HS-27A (cell line): ENCODE measurements at places on chromosomes 1 and 21.
A peak's percentile ranks its signal among the peaks of the same experiment; 100 is the strongest.

- DNase-seq: no peak
Measured at GRCh38 chr1:247295274-247295684, 36.4 kb downstream of the ZNF496 start.

DNA sequence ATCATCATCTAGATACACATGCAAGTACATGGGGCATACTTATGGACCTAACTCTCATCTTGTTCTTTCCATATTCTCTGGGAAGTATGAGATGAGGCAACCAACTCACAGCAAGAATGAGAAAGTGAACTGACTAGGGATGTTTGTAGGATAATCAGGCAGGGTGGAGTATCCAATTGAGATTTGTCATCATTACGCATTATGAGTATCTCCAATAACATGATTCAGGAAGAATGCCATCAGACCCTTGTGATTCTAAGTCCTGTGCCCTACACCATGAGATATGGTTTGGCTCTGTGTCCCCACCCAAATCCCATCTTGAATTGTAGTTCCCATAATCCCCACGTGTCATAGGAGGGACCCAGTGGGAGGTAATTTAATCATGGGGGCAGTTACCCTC lies 154.0 kb downstream of the SLC30A10 start:
- DNase-seq: no peak

- DNase-seq: no peak
Measured at GRCh38 chr1:201422436-201423030, 1.0 kb upstream of the TNNI1 start.

GRCh38 chr1:75937034-75937433 lies 4.8 kb upstream of the ASB17 start:
- DNase-seq: peak; percentile 15

DNA sequence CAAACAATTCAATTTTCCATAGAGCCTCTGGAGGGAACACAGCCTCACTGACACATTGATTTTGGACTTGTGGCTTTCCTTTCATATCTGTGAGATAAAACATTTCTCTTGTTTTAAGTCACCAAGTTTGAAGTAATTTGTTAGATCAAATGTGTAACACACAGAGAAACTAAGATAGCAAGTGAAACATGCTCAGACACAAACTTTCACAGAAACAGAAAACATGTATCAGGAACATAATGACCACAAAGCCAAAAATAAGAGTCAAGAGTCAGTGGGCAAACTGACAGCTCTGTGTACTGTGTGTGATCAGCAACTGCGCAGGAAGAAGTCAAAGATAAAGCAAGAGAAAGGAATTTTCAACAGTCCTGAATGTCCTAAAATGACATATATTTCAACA lies 1237.5 kb downstream of the AMY1C start:
- no peak for DNase-seq

GRCh38 chr1:216820345-216820744 lies 97.1 kb upstream of the ESRRG start:
- DNase-seq: no peak

DNA sequence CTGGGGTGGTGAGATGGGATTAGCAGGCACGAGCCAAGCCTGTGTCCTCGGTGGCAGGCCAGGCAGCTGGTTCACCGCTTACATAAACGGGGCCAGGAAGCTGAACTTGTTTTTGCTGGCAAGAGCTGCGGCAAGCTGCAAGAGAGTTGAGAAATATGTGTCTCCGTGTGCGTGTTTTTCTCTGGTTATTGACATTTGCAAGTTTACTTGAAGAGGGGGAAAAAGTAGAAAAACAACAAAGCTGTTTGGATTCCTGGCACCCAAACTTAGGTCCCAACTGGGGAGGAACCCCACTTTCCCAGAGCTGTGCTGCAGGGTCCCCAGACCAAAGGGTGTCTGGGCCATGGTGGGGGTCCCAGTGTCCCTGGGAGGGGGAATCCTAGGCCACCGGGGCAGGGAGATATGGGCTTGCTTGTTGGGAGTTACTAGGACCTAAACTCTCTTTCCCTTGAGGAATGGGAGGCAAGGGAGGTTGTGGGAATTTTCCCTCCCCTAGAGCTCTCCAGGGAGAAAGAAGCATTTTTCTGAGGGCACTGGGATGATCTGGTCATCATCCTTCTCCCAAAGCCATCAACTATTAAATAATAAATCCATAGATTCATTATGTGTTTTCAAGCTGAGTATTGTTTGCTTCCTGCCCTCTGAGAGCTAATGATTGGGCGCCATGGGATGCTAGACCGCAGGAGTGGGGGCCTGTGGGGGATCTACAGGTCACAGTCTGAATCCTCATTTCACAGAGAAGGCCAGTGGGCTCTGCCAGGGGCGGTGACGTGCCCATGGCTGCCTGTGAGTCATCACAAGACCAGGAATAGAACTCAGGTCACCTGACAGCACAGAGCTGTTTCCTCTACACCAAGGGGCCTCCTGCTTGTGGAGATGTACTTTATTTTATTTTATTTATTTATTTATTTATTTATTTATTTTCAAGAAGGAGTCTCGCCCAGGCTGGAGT lies 14.8 kb downstream of the IL6R start:
- DNase-seq: no peak

- no peak for DNase-seq
Measured at GRCh38 chr1:229459815-229460214, 25.9 kb upstream of the ACTA1 start.

DNA sequence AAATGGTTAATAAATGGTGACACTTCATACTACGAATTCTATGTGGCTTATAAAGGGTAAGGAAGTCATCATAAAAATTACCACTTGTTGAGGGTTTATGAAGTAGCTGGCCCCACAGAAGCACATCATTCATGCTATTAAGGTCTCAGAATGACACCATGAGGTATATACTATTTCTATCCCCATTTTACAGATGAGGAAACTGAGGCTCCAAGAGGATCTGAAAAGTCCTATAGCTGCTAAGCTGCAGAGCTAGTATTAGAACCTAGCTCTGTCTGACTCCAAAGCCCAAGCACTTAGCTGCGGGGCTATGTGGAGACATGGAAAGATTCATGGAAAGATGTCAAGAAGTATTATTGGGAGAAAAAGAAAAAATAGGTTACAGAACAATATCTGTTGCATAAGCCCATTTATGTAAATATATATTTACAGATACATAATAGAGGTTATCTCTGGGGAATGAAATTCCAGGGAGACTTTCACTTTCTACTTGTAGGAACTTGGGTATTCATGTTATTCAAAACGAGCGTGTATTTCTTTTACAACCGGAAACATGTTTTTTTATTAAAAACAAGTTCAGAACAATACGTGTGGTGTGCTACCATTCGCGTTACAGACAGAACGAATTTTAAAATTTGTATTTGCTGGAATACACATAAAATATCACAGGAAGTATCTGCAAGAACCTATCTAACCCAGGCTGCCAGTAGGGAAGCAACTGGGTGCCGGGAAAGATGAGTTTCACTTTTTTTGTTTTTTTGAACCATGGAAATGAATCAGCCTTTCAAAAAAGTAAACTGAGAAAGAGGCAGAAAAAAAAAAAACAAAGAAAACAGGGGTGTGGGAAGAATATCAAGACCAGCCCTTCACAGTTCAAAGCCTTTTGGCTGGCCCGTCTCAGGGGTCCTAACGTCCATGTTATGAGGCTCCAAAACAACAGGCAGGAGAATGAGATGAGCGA lies 13.4 kb downstream of the SPOCD1 start:
- DNase-seq: no peak

DNA sequence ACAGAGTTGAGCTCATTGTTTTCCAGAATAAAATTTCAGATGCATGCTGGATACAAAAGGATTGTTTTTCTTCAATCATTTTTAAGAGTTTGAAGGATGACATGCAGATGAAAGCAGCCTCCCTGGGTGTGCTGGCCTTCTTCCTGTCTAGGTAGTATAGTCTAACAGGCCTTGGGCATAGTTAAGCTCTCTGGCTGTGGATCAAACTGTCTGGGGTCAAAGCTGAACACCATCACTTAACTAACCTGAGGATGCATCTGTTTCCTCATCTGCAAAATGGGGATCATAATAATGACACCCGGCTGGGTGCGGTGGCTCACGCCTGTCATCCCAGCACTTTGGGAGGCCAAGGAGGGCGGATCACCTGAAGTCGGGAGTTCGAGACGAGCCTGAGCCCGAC lies 6.0 kb upstream of the TIE1 start:
- DNase-seq: no peak

GRCh38 chr1:150622303-150622975 lies 7.0 kb downstream of the ENSA start:
- no peak for DNase-seq

DNA sequence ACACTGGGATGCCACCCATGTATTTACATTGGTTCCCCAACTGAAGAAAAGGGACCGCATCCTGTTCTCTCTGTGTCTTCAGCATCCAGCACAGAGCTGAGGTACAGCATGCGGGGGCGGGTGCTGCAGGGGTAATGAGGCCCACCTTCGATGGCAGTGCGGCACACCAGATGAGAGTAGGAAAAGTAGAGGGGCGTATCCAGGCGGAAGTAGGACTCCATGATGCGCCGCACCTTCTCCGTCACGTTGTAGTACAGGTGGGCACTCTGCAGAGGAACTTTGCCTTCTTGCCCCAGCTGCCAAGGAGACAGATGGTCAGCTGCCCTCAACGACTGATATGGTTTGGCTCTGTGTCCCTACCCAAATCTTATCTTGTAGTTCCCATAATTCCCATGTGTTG lies 10.0 kb upstream of the CLDN19 start:
- DNase-seq: no peak

DNA sequence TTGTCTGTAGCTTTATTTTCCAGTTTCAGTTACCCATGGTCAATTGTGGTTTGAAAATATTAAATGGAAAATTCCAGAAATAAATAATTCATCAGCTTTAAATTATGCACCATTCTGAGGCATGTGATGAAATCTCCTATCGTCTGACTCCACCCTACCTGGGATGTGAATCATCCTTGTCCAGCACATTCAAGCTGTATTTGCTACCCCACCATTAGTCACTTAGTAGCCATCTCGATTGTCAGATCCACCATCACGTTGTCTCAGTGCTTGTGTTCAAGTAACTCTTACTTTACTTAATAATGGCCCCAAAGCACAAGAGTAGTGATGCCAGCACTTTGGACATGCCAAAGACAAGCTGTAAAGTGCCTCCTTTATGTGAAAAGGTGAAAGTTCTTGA lies 4.0 kb downstream of the STPG1 start:
- no peak for DNase-seq

- DNase-seq: peak; percentile 34
Measured at GRCh38 chr1:97204468-97204867, 482.9 kb downstream of the PTBP2 start.

DNA sequence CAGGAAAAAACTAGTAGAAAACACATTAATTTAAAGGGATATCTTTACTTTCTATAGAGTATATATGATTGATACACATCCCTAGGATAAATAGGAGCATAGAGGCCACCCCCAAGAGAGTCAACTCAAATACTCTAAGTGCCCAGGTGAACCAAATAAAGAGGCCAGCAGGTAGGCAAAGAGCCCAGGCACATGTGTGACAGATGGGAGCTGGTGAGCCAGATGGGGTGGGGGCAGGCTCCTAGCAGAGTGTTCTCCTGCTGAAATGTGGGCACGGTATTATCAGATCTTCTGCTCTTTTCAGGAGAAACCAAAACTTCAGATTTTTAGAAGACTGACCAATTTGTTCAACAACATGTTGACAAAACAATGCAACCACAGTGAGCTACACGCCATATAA lies 333.4 kb upstream of the PKN2 start:
- DNase-seq: no peak

GRCh38 chr1:224175617-224176016 lies 7.4 kb upstream of the DEGS1 start:
- no peak for DNase-seq
